ENCODE measurements at places on chromosomes 16 and 17.

- DNase-seq, result no peak
These were observed 1.2 kb downstream of the SRR start for GRCh38 chr17:2304931-2305330.

DNA sequence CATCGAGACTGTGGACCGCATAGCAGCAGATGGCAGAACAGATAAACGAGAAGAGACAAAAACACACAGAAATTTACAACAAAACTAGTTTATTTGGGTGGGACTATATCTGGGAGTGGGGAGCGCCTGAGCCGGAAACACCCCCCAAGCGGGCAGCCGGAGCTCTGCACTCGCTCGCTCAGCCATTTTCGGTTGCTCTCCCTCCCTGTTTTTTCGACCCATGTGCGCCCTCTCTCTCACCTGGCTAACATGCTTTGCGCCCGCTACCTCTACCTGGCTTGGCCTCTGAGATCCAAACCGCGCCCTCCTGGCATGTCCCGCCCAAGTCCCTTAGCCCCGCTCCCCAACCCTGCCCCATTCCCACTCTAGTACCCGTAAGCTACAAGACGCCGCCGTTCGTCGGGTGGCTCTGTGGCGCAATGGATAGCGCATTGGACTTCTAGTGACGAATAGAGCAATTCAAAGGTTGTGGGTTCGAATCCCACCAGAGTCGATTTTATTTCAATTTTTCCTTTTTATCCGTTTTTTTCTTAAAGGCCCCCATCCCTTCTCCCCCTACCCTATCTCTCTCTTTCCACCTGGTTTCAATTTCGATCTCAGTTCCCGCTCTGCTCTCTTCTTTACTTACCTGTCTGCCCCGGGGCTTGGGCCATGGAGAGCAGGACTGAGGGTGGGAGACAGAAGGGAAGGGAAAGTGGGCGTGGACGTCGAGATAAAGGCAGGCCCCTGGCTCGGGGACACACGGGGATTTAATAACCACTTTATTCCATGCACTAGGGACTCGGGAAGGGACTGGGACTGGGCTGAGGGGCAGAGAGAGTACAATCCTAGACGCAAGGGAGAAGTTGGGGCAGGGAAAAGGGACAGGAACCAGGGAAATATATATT is 2.4 kb upstream of the ALOXE3 start:
- peak; percentile 91 for DNase-seq

- DNase-seq, result no peak
These were observed 11.7 kb downstream of the ANKRD11 start for GRCh38 chr16:89478576-89479221.

DNA sequence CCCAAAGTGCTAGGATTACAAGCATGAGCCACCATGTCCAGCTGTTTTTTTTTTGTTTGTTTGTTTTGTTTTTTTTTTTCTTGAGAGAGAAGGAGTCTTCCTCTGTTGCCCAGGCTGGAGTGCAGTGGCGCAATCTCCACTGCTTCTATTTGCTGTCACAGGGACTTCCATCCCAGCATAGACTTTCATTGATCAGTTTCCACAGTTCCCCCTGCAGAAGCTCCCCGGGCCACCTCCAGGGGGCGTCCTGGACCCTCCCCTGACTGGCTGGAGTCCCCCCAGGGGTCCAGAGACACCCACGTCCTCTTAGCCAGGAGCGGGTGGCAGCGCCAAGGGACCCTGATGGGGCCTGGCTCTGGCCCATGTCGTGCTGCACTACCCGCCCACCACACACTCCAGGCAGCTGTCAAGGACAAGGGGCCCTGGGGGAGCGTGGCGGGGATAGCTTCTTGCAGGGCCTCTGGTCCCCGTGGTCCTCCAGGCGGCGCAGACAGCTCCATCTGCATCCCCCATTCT is 3.1 kb upstream of the NPW start:
- no peak for DNase-seq

GRCh38 chr16:55476625-55477533 is 2.1 kb upstream of the MMP2 start:
- DNase-seq, result no peak

- no peak for DNase-seq
These were observed 284 bp upstream of the COPZ2 start for GRCh38 chr17:48037838-48038323.

DNA sequence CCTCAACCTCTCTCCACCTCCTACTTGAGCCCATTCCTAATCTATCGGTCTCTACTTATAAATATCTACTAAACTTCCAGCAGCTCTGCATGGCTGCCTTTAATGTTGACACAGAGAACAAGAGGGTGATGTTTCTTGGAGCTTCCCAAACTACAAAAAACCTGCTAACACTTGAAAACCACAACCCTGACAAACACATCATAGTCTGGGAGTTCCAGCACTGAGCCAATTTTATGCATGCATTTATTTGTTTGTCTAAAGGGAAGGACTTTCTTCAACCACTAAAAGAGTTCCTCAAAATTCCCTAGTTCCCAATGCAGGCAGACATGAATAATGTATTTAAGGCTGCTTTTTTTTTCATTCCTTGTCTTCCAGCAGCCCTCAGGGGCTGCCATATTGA is 331.8 kb upstream of the XYLT1 start:
- no peak for DNase-seq

DNA sequence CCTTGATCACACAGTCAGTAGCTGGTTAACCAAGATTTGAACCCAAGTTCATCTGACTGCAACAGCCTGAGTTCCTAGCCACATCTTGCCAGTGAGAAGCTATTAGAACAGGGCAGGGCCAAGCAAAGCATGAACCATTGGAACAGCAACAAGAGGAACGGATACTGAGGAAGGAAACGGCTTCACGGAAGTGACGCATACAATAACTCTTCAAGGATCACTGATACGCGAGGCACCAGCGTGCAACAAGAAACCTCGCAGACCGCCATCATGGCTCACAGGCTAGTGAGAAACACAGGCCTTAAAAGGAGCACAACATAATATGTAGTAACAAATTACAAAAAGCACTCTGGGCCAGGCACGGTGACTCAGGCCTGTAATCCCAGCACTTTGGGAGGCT is 114.9 kb downstream of the CDYL2 start:
- no peak for DNase-seq

DNA sequence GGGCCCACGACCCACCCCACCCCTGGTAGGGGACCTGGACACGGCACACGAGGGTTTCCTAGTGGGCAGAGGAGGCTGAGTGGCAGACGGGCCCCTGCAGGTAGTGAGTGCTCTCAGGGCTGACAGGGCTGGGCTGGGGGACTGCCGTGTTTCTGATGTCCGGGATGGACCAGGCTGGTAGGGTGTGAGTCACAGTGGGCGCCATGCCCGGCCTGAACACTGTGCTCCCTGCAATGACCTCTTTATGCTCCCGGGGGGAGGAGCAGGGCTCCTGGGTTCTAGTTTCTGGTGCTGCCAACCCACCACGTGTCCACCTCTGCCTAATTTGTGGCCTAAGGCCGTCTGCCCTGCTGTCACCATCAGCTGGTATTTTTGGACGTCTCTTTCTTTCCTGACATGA is 26.3 kb downstream of the ARHGAP23 start:
- no peak for DNase-seq

DNA sequence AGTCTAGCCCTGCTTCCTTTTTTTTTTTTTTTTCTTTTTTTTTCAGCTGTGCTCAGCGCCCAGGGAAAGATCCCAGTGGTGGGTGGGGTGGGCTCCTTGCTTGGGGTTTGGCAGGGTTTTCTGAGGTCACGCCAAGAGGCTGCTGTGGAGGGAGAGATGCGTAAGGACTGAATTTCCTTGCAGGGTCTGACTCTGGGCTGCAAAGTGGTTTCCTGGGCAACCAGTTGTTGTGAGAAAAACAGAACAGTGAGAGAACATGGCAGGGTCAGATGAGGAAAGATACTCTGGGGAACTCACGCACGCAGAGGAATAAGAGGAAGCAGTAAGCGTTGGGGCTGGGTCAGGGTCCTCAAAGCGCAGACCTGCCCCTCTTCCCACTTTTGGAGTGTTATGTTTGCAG is 119.5 kb downstream of the IRF8 start:
- no peak for DNase-seq

- no peak for DNase-seq
These were observed 53.8 kb upstream of the TAC4 start for GRCh38 chr17:49901460-49902331.

DNA sequence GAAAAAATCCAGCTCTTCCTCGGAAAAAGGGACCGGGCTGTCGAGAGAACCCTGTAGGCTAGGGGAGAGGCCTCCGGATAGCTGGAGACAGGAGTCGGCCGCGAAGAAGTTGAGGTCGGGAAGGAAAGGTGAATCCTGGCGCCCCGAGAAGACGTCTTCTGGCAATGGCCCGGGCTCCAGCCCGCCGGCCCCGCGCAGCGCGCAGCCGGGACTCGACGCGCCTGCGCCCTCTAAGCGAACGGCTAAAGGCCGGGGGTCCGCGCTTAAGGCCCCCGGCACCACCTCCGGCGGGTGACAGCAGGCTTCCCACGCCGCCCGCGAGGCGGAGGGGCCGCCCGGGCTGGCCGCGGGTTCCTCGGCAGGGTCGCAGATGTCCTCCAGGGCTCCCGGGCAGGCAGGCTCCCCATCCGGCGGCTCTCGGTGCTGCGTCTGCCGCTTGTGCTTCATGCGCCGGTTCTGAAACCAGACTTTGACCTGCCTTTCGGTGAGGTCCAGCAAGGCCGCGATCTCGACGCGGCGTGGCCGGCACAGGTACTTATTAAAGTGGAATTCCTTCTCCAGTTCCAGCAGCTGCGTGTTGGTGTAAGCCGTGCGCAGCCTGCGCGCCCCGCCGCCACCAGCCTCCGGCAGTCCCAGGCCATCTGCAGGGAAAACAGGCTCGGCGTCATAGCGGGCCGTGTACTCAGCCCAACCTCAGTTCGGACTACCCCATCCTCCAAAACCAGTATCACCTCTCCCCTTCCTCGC is 1.6 kb downstream of the HOXB2 start:
- peak; percentile 11 for DNase-seq

DNA sequence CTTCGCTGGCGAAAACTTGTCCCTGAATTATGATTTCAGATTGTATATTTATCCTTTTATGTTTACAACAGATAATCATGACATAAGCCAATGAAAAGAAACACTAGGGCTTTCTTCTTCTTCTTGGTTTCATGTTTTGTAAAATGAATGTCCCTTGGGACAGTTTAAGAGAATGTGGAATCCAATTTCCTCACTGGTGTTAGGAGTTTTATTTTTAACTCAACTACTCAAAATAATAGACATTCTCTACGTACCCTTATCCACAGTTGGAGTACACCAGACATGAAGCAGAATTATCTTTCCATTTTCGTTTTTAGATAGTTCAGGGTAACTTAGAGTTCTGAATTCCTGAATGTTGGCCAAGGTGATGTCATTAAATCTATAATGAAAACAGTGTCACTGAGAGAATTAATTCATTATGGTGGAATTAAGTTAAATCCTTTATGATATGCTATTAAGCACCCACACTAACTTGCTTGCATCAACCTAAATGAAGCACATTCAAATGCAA is 43.4 kb downstream of the IRX6 start:
- no peak for DNase-seq

- no peak for DNase-seq
These were observed 5.0 kb downstream of the ICAM2 start for GRCh38 chr17:64015447-64015846.

DNA sequence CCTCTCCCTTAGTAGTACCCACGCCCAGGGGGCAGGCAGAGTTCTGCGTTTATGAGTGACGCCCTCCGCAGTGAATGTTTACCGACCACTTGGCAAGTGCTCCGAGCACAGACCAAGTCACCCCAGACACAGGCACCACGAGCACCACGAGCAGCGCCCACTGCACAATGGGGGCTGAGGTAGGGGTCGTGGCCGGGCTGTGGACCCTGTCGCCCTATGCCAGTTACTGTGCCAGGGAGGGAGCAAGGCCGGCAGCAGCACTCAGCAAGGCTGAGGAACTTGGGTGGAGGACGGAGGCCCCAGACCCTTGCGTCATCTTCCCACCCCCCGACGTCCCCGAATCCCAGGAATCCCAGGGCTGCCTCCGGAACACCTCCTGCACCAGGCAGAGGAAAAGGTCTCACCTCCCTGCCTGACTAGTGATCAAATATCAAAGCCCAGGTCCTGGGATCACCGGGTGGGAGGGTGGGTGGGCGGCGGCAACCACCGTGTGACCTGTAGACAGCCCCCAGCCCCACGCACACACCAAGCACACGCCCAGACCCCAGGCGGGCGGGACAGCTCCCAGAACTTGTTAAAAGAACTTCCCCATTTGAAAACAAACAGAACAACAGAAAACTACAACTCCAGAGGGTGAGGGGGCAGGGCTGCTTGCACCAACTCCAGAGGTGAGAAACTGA is 5.4 kb downstream of the VASN start:
- DNase-seq, result no peak

- no peak for DNase-seq
These were observed 21.9 kb upstream of the LRRC75A start for GRCh38 chr17:16513873-16514272.

DNA sequence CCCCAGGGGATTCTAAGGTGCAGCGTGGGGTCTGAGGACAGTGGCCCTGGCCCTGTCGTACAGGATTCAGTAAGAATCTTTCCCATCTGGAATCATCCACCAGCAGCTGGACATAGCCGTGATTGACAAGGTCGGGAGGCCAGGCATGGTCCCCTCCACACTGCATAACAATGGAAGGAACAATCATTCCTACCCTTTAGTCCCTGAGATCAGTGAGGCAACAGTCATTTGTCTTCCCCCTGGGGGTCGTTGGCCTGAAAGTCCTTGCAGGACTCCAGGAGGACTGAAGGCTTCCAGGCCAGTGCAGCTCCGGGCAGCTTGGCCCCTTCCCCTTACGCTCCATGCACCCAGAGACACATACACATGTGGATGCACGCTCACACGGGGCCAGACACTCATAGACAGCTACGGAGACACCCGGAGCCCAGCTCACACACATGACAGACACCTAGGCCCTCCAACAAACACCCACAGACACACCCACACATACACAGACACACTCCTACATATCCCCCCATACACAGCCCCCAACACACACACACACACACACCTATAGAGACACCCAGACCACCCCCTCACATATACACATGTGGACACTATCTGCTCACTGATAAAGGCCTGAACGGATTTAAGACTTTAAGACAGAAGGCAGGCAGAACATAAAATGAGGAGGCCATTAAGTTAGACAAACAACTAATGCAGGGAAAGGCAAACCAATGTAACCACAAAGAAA is 42.9 kb downstream of the LITAF start:
- DNase-seq, result no peak

- peak; percentile 30 for DNase-seq
These were observed 25.8 kb upstream of the HLF start for GRCh38 chr17:55238931-55239297.

DNA sequence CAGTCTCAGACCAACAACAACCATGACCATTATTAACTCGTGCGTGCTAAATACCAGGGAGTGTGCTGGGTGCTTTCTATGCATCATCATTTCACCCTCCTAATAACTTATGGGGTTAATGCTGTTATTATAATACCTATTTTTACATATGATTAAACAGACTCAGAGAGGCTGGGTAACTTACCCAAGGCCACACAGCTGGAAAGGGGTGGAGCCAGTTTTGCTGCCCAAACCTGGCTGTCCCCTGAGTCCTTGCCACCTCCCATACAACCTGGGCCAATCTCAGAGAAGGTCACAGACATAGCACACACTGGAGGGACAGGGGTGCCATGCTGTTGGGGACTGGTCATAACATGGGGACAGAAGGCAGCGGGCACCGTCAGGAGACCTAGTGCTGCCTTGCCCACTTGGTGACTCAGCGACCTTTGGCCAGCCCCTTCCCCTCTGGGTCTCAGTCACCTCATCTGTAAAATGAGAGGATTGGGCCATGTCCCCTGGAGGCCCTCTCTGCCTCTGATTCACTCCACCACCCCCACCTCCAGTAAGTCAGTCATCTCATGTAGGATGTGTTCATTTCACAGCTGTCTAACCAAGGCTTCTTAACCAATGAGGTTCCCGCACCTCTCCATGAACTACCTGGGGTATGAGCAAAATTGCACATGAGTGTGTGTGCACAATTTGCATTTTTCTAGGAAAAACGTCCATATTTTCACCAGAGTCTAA is 11.4 kb upstream of the FADS6 start:
- no peak for DNase-seq

All from NCI-H1694 (cell line).